ENCODE measurements at places on chromosomes 2 and 18.

DNA sequence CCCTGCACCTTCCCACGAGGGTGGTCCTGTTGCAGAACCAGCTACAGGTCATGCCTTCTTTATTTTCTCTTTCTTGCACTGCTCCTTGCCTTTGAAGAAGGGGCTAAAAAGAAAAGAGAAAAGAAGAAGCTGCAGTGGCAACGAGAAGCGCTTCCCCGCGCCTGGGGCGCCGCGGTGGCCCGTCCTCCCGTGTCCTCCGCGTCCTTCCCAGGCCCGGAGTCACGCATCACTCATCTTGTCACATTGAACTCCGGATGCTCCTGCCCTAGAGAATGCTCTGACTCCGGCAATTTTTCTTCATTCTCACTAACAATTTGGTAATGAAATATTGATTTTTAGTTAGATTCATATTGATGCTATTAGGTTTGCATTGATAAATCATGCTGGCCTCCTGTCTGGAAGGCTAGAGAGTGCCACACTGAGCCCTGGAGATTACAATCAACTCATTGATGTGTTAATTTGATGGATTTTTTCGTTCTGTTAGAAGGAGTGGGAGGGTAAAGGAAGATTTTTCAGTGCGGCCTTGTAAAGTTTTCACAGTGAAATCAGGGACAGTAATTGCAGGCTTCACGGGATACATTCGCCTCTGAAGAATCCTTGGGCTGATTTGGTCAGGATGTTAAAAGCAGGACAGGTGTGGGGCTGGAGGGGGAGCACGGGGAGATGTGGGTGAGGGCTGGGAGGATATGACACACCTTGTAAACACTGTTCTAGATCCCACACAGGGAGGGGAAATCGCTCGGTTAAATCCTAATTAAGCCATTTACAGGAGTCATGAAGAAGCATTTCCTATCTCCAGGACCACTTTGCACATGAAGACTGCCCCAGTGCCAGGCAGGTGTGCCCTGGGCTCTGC, 349.3 kb downstream of the ZNF516 start:
- DNase-seq, result no peak

DNA sequence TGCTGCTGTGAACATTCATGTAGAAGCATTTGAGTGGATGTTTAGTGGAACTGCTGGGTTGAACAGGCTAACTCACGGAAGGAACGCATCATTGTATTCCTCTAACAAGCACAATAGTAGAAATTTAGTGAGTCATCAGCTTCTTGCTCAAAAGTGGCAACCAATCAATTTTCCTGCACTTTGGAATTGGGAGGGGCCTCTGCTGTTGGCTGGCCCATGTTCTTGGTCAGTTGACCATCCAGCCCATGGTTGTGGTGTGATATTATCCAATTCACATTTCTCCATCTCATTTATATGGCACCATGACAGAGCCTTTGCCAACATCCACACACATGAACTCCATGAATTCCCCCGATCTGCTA, 95.0 kb downstream of the TNFRSF11A start:
- no peak for DNase-seq

DNA sequence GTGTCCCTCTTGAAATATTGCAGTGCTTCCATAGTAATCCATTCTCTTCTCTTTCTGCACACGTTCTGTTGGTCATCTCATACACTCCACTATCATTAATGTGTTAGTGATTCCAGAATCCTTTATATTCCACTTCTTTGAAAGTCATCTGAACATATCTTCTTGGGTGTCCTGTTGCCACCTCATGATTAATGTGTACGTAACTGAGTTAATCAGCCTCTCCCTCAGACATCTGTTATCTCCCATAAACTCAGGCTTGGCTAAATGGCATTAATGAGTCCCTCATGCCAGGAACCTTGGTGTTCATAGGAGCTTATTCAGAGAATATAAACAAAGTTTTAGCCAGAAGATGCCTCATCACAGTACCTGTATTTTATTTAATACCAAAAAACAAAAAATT, 126.4 kb downstream of the NCOA1 start:
- DNase-seq, result no peak

DNA sequence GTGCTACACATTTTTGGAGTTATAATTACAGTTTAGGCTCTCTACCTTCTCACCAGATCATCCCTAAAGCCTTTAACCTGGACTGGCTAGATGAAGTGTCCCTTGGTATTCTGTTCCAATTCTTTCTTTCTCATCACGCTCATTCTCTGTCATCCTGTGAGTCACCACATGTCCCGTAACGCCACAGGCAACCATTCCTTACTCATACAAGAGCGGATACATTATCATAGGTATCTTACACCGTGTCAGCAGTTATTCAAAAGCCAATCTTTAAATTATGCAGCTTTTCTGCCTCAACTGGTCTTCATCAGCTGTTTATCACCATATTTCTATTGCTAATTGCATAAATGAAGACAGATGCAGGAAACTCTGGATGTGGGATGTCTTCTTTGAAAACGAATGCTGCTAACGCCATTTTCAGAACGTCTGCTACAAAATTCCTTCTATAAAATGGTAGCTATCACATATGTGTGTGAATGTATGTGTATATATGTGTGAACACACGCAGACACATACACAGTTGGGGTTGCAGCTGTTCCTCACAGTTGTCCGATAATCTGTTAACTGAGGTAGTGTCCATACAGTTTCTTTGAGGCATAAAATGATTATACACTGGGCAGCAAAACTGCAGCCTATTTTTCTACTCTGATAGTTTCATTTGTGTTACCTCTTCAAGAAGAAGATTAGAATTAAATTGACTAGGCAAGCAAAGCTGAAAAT, 47.9 kb downstream of the EML6 start:
- no peak for DNase-seq

DNA sequence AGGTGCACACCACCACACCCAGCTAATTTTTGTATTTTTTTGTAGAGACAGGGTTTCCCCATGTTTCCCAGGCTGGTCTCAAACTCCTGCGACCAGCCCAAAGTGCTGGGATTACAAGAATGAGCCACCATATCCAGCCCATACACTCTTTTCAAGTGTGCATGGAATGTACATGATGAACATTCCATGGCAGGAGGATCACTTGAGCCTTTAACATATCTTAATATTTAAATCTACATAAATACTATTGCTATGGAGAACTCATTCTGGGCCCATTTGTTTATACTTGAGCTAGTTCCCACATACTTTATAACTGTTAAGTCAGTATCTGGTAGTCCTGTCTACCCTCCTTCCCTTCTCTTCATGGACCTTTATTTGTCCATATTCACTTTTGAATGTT, 48.4 kb downstream of the RPE start:
- DNase-seq, result no peak

GRCh38 chr18:46716336-46716735, 40.5 kb downstream of the ST8SIA5 start:
- no peak for DNase-seq

GRCh38 chr2:33093283-33093993, 146.7 kb downstream of the LTBP1 start:
- no peak for DNase-seq

GRCh38 chr2:131418625-131419024, 54.7 kb upstream of the RAB6D start:
- DNase-seq, result no peak

Data from CD4-positive, alpha-beta T cell treated with Interleukin-21 for 1 hour (primary cell).